ENCODE measurements at places on chromosomes 4 and X.
A peak's percentile ranks its signal among the peaks of the same experiment; 100 is the strongest.

DNA sequence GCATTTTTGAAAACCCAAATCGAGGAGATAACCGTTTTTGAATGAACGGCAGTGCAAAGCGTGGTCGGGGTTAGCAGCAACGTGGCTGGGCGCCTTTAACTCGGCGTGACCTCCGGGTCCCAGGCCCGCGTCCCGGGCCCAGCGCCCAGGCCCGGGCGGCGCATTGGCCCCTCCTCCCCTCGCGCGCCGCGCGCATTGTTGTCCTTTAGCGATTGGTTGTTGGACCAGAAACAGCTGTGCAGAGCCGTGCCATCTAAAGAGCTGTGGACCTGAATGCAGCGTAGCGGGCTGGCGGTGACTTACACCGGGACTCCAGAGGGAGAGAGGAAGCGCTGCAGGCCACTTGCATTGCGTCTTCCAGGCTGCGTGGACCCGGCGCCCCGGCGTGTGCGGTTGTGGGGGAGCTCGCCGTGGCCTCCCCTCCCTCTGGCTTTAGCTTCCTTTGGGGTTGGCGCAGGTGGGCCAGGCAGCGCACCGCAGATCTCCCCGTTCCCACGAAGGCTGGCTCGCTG, at the start of gene STOX2:
TSS of gene STOX2 (plus strand) at position 227 of the 512 bp plus-strand sequence. CDS start 1,484 bp downstream, outside the sequence.
- no peak for DNase-seq

DNA sequence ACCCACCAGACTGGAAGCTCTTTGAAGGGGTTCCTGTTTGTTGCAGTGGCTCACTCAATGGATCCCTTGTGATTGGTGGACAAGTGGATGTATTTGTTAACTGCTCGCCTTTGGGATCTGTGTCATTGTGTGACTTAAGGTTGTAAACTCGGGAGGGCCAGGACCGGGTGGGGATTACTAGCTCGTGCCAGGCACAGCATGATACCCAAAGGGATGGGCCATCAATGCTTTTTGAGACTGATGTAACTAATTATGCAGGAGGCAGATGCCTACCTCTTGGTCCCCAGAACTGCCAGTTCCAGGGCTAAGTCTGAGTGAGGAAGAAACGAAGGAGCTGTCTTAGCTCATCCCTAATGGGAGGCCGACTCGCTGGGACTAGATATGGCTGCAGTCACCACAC, 27.7 kb downstream of the UTP14A start:
- no peak for DNase-seq

DNA sequence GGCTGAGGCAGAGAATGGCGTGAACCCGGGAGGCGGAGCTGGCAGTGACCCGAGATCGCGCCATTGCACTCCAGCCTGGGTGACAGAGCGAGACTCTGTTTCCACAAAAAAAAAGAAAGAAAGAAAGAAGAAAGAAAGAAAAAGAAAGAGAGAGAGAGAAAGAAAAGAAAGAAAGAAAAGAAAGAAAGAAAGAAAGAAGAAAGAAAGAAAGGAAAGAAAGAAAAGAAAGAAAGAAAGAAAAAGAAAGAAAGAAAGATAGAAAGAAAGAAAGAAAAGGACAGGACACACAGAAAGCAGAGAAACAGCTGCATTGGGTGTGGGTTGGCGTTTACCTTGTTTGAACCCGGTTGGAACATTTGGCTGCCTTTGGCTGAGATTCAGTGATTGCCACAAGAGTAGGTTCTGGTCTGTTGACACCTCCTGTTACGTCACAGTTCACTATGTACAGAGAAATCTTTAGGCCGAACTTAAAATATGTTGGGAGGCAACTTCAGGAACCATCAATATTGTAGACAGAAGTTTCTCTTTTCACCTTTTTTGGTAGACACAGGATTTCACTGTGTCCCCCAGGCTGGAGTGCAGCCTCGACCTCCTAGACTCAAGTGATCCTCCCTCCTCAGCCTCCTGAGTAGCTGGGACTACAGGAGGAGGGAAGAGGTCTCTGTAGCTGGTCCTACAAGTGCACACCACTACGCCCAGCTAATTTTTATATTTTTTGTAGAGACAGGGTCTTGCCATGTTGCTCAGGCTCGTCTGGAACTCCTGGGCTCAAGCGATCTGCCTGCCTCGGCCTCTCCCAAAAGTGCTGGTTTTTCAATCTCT, 16.3 kb upstream of the PLCXD1 start:
- DNase-seq: no peak

- no peak for DNase-seq
Observed at GRCh38 chrX:138229718-138230117, 481.8 kb downstream of the FGF13 start.

- no peak for DNase-seq
Observed at GRCh38 chrX:38124000-38124399, 96.7 kb downstream of the SRPX start.

- no peak for DNase-seq
Observed at GRCh38 chr4:6732441-6733357, 16.7 kb downstream of the BLOC1S4 start.

GRCh38 chr4:93827272-93827947, 1.1 kb upstream of the ATOH1 start:
- no peak for DNase-seq

- DNase-seq: no peak
Observed at GRCh38 chr4:169185133-169185956, 85.4 kb downstream of the SH3RF1 start.

GRCh38 chr4:124262211-124263179, 450.0 kb downstream of the ANKRD50 start:
- DNase-seq: peak; percentile 21

DNA sequence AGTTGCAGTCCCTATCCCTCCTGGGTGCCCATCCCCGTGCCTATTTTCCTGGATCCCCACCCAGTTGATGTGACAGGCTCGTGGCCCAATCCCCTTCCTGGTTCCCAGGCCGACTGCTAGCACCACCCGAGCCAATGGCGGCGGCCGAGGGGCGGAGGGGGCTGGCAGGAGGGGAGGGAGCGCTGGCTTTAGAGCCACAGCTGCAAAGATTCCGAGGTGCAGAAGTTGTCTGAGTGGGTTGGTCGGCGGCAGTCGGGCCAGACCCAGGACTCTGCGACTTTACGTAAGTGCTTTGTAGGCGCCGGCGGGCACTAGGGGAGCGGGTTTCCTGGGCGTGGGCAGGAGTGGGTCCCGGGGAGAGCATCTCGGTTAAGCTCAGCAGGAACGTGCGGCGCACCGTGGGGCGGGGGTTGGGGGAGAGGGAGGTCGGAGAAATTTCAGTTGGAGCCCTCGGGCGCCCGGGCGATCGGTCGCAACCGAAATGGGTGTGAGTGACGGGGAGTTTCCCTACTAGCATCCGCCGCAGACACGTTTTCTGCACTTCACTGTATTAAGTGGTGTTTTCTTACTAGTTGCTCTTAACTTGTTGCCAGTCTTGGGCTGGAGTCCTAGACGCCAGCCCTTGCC, at the start of gene PLS3:
TSS of gene PLS3 (plus strand) at position 197 of the 627 bp plus-strand sequence. CDS start 49,077 bp downstream, outside the sequence.
- DNase-seq: no peak

- peak; percentile 39 for DNase-seq
Observed at GRCh38 chr4:77007358-77008230, 58.0 kb downstream of the SEPTIN11 start.

GRCh38 chr4:95044324-95044837, 286.6 kb downstream of the BMPR1B start:
- no peak for DNase-seq

DNA sequence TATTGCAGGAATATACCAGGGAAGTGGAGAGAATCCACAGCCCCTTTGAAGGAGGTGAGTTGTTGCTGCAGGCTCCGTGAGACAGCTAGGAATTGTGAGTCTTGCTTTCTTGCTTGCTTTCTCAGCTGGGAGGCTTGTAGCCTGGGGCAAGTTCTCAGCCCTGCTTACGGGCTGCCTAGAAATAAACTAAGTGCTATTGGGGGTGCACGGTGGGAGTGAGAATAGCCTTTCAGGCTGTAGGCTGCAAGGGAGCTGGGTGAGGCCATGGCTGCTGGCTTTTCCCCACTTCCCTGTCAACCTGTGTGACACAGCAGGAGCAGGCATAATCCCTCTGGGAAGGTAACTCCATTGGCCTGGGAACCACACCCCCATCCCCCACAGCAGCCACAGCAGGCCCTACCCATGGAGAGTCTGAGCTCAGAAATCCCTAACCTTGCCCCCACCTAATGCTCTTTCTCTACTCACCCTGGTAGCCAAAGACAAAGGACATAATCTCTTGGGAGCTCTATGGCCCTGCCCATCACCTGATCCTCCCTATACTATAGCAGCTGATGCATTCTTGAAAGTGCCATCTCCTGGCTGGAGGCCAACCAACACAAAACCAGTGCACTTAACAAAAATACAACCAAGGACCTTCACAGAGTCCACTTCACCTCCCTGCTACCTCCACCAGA, 113.0 kb downstream of the MMRN1 start:
- no peak for DNase-seq

GRCh38 chr4:144374065-144374464, 233.5 kb upstream of the GYPA start:
- DNase-seq: no peak

DNA sequence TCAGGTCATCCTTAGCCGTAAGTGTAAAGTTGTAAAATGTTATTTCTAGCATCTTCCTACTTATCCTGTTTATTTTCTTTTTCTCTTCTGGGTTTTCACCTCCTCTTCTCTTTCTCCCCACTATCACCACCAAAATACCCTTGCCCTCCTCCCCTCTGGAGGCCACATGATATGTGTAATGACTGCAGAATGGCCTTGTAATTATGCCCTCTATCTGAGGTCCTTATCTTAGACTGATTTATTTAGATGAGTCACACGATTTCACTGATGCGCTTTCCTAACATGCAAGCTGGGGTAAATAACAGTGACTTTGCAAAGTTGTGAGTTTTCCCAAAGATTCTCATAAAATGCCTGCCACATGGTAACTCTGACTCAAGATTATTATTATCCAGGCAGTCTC, 231.8 kb upstream of the GPRIN3 start:
- no peak for DNase-seq

GRCh38 chrX:86066998-86067397, 19.6 kb upstream of the CHM start:
- no peak for DNase-seq

DNA sequence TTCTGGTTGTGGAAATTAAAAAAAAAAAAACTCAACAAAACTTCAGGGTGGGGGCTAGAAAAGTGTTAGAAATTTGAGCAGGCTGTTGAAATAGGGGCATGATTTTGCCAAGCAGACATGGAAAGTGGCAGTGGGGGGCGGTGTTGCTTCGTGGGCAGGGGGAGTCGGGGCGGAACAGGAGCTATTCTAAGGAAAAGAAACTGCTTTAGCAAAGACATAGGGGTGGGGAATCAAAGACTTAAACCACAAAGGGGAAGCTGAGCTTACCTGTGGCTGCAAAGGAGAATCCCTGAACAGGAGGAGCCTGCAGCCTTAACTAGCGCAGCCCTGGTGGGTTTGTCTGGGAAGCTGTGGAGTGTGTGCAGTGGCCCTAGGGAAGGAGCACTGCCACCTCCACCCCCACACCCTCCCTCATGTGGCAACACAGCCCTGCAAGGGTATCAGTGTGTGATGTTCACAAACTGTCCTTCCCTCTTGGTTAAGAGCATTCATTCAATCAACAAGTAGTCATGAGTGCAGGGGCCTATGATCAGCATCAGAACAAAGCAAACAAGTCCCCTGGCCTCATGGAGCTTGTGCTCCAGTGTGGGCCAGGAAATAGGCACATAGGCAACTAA, 20.5 kb downstream of the SEL1L3 start:
- peak; percentile 50 for DNase-seq

- no peak for DNase-seq
Observed at GRCh38 chr4:119623025-119623424, 5.6 kb downstream of the PDE5A start.

GRCh38 chrX:119017077-119017476, 42.7 kb downstream of the LONRF3 start:
- no peak for DNase-seq

- no peak for DNase-seq
Observed at GRCh38 chr4:142285222-142285583, 560.9 kb downstream of the INPP4B start.

- no peak for DNase-seq
Observed at GRCh38 chr4:59553063-59553720, 1646.9 kb upstream of the ADGRL3 start.

- no peak for DNase-seq
Observed at GRCh38 chrX:48971249-48972219, at the start of gene KCND1. TSS of gene KCND1 (minus strand) at chrX:48971844. CDS start at chrX:48970271, 1,573 bp downstream.

DNA sequence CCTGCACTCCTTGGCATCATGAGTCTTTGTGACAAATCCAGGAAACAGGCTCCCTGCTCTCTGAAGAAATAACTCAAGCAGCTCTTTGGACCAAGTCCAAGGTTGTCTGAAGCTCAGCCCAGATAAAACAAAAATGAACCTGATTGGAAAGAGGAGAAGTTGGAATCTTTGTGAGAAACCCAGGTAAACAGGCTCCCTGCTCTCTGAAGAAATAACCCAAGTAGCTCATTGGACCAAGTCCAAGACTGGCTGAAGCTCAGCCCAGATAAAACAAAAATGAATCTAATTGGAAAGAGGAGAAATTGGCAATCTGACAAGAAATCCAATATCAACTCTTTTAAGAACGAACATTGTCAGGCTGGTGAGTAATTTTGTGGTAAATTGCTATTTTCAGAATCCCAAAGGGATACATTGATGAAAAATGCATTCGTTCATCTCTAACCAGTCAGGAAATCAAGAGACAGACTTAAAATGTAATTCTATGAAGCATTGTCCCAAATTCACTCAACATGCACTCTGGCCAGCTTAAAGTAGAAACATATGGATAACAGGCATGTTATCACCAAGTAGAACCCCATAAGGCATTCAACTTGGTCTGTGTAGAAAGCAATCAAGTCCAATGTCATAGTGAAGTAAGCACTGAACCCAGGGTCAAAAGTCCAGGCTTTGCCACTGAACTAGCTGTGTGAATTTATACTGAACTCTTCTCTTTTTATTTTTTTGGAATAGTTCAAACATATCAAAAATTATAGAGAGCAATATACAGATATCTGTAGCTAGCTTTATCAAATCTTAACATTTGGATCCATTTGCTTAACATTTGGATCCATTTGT, 16.8 kb upstream of the NFXL1 start:
- DNase-seq: no peak

- DNase-seq: no peak
Observed at GRCh38 chr4:185874516-185875230, 62.7 kb upstream of the SORBS2 start.

DNA sequence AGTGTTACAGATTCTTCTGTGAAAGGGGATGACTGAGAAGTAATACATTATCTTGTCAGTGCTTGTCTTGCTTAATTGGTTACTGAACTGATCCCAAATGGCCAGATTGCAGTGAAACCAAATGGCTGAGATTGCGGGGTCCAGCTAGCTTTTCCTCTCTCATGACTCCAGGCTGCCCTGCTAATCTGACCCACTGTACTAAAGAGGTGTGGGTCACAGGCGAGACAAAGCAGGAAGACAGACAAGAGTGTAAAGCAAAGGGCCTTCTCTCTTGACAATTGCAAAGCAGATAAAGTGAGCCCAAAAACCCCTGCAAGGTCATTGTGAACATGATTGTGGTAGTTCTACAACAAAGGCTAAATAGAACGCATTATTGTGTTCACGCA, 2.1 kb downstream of the TMEM150C start:
- no peak for DNase-seq
